Activated naive CD8-positive, alpha-beta T cell treated with anti-CD3 and anti-CD28 coated beads for 36 hours (primary cell): ENCODE measurements at places on chromosomes 2 and 18. TPM values are rescaled to one million over a fixed set of nuclear protein-coding genes. Genes with fewer than 3 reads are reported as not detected.

GRCh38 chr18:24954341-24954740 is 397.6 kb downstream of the ZNF521 start:
- no peak for DNase-seq

GPBAR1 gene
- total RNA-seq: 0.24 TPM

GRCh38 chr2:172540421-172540820 is 15.5 kb upstream of the PDK1 start:
- DNase-seq: no peak

DNA sequence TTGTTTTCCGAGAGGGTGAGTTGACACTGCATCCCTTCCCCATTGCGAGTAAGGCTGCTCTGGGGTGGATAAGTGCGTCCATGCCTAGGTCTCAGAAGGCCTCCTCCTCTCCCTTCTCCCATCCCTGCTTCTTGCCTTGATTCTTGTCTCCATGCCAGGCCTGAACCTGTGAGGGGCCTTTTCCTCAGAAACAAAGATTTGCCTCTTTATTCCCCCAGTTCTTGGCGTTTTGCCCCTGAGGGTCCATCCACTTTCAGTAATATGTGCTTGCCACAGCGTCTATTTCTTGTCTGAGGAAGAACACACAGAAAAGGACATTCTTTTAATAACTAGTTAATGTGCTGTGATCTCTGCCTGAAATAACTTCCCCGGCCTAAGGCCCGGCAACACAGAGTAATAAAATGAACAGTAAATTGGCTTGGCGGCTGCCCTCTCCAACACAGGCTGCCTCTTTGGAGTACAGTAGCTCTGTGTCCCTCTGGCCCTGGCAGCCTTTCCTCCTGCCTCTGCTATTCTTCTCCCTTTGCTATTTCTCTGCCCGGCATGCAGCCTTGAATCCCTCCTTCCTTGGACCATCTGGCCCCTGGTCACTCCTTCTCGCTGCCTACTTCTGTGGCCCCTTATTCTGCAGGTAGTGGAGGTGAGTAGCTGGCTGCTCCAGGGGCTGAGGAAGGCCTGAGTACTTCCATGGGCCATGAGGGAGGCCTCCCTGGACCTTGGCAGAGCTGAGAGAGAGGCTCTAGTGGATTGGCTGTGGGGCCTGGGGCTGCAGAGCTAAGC is 4.4 kb downstream of the EHD3 start:
- no peak for DNase-seq

GRCh38 chr2:237833546-237833945 is 25.9 kb upstream of the RAMP1 start:
- no peak for DNase-seq

- DNase-seq: no peak
Observed at GRCh38 chr2:65602603-65603235, 170.3 kb upstream of the SPRED2 start.

DNA sequence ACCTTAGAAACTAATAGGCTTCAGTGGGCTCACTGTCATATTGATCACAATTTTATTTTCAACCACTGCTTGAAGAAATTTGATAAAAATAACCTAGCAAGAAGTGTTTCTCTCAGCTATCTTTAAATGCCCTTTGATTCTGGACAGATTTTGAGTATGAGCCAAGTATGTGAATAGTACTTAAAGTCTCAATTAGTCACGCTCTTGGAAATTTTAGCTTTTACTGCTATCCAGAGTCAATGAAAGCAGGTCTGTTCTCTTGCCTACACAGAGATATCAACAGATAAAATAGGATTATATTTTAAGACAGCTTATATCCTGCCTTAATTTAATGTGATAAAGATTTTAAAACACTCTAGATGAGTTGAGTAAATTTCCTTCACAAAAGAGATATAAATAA is 337.3 kb downstream of the CBLN2 start:
- no peak for DNase-seq

DNA sequence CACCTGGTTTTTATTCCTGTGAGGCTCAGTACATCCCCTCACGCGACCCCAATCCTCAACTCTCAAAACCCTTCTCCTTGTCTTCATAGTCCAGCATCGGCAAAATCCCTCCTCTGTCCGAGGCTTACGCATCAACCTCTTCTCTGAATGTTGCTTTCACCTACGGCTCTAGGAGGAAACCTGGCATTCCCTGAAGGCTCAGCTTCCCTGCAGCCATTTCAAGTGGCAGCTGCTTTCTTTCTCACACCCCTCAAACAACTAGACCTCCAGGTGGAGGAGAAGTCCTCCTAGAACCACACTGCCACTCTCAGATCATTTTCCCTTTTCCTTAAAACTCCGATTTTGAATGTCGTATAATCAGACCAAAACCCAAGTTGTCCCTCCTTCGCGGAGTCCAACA is 114.2 kb downstream of the DTNB start:
- no peak for DNase-seq

GKN1 gene
- total RNA-seq: not detected
